ENCODE measurements at places on chromosomes 4 and X.

GRCh38 chrX:37541991-37542390, 29.5 kb upstream of the LANCL3 start:
- DNase-seq: no peak

- DNase-seq: no peak
These were observed 136.6 kb upstream of the FAM47B start for GRCh38 chrX:34805951-34806350.

DNA sequence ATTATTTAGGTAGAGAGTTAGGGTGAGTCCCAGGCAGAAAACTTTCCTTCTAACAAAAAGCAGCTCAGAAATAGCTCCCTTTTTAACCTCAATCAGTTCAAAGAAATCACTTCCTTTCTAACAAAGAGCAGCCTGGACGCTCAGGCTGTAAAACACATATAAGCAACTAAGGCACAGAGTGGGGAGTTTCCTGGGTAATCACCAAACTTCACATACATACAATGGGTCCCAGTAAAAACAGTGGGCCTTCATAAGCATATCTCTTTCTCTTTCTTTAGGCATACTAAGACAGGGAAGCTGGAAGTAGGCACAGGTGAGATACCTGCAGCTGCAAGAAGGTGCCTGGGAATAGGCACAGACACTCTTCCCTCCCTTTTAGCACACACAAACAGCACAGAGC, 4.9 kb upstream of the NAF1 start:
- no peak for DNase-seq

GRCh38 chrX:11760958-11761357, 2.9 kb downstream of the MSL3 start:
- DNase-seq: no peak

DNA sequence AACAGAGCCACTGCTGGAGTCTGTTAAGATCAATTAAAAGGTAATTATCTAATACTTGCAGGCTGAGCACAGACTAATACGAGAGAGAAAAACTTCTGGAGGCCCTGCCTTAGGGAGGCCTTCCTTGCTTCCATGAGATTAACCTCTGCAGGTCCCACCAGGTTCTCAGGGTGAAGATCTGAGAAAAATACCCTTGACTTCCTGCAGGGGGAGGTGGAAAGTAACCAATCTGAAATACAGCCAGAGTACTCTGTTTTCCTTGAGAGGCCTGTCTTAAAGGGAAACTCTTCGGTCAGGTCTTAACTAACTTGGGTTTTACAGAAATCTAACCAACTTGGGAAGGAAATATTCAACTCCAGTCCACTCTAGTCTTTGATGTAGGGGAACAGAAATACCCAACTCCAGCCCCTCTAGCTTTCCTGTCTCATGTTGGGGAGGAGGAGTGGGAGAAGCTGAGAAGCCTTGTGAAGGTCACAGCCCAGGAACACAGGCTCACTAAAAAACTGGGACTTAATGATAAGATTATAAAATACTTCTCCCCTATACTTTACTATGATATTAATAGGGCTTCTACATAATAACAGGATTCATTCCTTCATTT, 77.1 kb downstream of the TBCK start:
- no peak for DNase-seq

DNA sequence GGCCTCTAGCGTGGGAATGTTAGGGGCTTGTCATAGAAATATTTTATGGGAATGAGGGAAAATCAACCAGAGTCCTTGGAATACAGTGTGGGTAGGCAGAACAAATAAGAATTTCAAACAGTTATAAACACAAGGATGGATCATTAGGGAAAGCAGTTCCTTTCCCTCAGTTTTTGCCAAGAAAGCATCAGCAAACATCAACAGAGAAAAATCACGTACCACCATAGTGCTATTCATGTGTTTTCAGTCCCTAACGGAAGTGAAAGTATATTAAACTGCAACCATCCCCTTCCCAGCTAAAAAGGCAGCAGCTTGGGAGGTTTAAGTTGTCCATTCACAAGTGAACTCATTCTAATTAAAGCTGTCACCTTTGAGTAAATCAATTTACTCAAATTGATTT, 334.4 kb upstream of the PCDH18 start:
- no peak for DNase-seq

DNA sequence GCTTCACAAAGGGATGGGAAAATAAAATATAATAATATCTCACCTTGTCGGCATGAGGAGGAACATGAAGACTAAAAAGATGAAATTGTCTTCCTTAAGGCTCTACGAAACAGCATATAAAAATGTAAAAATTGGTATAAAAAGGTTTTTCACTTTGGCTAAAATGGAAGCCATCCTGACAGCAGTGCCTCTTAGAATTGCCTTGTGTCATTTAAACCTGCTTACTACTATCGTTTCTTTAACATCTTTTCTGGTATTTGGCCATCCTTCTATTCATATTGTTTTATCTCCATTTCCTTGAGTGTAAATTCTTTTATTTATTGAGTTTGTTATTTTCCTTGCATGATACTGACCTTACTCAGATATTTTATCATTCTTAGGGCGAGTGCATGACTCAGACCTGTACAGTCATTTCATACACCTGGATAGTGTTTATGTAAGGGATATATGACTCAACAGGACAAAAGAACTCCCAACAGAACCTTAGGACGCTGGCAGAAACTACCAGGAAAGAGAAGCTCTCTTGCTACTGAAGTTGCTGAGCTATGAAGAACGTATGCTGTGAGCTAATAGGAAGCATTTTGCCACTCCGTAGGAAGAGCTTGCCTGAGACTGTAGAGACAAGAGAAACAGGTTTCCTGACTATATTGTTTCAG, 5.8 kb upstream of the CDKN2AIP start:
- DNase-seq: no peak

GRCh38 chrX:139560221-139560620, 29.7 kb downstream of the F9 start:
- no peak for DNase-seq

GRCh38 chrX:72340041-72340440, 34.3 kb upstream of the CITED1 start:
- DNase-seq: no peak

DNA sequence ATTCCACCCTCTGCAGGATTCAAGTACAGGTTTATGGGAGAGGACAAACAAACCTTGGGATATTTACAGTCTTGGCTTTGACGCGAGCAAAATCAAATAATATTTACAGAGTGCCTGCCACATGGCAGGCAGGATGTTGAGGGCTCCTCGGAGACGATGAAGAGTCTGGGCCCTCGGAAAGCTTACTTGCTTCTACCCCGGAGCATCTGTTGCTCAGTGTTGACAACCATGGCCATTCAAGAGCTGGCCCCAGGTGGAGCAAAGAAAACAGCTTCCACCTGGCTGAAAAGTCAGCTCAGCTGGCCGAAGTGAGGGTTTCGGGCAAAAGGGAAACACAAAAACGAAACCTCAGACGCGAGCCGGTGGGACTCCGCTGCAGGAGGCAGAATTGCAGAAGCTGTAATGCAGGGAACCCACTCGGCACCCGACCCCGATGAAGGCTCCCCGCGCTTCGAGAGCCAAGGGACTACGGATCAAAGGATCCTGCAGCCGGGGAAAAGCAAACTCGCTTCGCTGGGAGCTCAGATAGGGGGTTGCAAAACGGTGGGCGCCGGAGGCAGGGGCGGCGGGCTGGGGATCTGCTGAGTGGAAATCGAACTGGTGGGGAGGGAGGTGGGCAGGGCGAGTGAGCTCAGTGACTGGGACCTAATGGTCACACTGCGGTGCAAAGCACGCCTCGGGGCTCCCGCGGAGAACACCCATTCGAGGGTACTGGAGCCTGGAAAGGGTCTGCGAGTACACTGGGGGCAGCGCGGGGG, 805 bp downstream of the ATP8A1 start:
- peak; percentile 25 for DNase-seq

DNA sequence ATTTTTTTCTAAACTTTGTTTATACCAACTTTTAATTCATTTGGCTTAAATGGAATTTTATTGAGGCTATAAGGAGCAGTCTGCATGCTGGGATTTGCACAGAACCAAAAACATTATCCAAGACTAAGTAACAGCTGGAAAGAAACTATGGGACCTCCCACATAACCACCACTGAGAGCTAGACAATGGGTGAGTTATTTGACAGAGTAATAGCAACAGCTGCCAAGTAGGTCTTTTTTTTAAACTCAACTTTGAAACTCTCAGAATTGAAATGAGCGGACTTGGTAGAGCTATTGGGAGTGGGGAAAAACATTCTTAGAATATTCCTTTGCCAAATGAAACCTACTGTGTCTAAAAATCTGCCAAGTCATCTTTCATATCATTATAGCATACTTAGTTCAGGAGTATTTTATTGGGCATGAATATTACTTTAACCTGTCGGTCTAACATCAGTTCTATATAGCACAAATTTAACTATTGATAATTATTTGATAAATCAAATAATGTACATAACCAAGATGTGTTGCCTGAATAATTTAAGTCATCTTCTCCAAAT, 1428.0 kb downstream of the PCDH7 start:
- no peak for DNase-seq

DNA sequence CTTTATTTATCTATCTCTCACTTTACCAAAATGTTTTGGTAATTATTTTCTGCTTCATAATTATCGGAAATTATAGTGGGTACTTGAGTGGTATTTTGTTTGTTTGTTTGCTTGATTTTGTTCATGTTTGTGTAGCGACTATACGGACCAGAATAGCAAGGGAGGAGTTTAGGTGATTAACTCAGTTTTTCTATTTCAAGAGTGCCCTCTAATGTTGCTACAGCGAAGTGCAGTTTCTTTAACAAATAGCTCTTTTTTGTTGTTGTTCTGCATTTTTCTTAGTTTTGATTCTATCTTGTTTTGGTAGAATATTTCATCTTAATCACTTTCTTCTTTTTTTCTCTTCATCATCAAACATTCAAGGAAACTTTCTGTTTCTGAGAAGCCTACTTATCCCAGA, 40.8 kb upstream of the QRFPR start:
- no peak for DNase-seq

GRCh38 chr4:114281164-114281960, 301.9 kb upstream of the ARSJ start:
- DNase-seq: no peak

DNA sequence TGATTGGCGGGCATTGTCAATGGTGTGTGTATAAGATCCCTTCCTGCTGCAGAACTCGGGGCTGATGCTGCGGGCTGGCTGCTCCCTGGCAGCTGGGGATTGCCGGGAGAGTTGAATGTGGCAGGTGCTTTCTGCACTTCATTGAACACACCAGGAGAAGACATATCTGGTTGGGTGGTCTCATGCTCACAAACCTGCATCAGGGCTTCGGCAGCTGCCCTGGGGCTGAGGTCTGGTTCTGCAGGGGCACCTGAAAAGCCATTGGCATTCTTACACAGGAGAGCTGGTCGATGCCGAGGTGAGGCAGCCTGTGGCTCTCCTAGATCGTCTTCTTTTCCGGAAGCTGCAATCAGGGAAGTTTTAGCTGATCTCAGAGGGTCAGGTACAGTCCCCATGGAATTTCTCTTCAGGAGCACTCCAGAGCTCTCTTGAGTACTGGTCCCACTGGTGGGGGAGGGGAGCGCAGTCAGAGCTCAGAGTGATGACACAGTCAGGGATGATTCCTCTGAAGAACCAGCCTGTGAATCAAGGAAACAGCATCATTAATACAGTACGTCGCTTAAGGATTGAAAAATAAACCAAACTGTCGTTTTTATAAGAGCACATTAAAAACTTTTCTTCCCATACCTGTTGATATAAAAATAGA, 57.8 kb downstream of the GPRIN3 start:
- DNase-seq: no peak
